ENCODE measurements at places on chromosomes 13 and 19. TPM values are rescaled to one million over a fixed set of nuclear protein-coding genes. Genes with fewer than 3 reads are reported as not detected.

Gene ZNF345
- 3.0 TPM for total RNA-seq

- peaks cover 8% of the 10 kb centered on the region for H3K27me3 ChIP-seq
- no peak overlapping the region for H3K4me3 ChIP-seq
- H3K27ac ChIP-seq, result no peak overlapping the region
- no peak for DNase-seq
- no peaks in the 10 kb centered on the region for H3K36me3 ChIP-seq
Observed at GRCh38 chr13:34179481-34179880, 361.5 kb downstream of the RFC3 start.

DNA sequence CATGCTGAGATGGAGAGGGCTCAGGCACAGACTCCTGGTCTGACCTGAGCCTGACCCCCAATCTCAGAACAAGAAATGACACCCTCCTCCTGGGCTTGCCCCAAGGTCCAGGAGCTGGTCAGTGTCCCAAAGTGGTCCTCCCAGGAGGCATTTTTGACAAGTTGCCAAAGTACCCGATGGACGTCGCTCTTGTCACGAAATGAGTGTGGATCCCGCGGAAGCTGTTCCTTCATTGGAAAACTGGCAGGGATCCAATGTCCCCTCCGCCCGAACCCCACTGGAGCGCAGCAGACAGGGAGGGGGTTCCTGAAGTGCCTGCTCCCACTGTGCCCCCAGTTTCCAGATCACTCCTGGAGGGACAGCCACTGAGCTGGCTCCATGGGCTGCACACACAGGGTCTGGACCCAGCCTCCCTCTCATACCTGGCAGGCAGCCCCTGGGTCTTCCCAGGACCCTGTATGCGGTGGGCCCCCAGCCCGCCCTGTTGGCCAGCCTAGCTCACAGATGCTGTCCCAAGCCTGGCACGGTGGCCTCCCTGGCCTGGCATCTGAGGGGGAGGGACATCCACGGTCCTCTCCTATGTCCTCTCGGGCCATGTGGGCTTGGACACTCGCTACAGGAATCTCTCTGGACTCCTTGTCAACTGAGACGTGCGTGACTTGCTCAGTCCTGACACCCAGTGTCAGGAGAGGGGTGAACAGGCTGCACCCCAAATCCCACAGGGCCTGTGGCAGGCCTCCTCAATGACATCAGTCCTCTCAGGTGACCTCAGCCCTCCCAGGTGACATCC, 12.8 kb upstream of the ZNF14 start:
- H3K4me1 ChIP-seq, result no peaks in the 10 kb centered on the region
- no peak overlapping the region for H3K4me3 ChIP-seq
- H3K36me3 ChIP-seq, result no peaks in the 10 kb centered on the region
- H3K27me3 ChIP-seq, result no peaks in the 10 kb centered on the region

- H3K36me3 ChIP-seq, result no peaks in the 10 kb centered on the region
- no peak for DNase-seq
- H3K4me1 ChIP-seq, result peaks cover 8% of the 10 kb centered on the region
- no peak overlapping the region for H3K4me3 ChIP-seq
Observed at GRCh38 chr19:952049-952679, 26.3 kb downstream of the ARID3A start.

- H3K36me3 ChIP-seq, result peaks cover 1% of the 10 kb centered on the region
- H3K27ac ChIP-seq, result no peak overlapping the region
- no peaks in the 10 kb centered on the region for H3K27me3 ChIP-seq
- no peak overlapping the region for H3K4me3 ChIP-seq
Observed at GRCh38 chr13:45787346-45787745, 64.2 kb downstream of the SIAH3 start.

DNA sequence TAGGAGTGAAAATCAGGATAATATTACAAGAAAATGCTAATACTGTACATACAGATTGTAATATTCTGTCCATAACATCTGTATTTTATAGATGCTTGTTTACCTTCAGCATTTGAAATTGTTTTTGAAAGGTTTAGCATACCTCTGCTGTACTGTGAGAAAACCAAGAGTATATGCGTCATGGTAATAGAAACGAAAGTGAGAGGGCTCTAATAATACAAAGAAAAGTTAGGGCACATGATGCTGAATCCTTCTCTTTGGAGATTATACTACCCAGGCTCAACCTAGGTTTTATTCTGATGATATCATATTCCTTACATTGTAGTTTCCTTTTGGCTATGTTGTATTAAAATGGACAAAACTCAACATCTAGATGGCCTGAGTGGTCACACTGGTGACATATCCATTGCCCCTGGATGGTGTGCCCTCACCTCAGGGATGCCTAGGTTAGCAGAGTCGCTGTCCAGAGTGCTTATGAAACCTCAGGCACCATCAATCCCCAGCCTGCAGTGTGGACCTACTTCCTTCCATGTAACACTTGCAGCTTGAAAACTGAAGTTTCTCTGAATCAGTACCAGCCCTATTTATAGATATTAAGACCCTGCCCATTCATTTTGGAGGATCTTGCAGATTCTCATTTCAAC, 253.7 kb downstream of the KCTD12 start:
- no peak for DNase-seq
- H3K27ac ChIP-seq, result no peak overlapping the region
- no peaks in the 10 kb centered on the region for H3K4me1 ChIP-seq
- H3K36me3 ChIP-seq, result no peaks in the 10 kb centered on the region
- H3K4me3 ChIP-seq, result no peak overlapping the region

GRCh38 chr13:75902166-75903104, 266.3 kb downstream of the LMO7 start:
- H3K27me3 ChIP-seq, result peaks cover 7% of the 10 kb centered on the region
- no peak overlapping the region for H3K27ac ChIP-seq
- no peaks in the 10 kb centered on the region for H3K4me1 ChIP-seq
- DNase-seq, result no peak
- H3K36me3 ChIP-seq, result no peaks in the 10 kb centered on the region

DNA sequence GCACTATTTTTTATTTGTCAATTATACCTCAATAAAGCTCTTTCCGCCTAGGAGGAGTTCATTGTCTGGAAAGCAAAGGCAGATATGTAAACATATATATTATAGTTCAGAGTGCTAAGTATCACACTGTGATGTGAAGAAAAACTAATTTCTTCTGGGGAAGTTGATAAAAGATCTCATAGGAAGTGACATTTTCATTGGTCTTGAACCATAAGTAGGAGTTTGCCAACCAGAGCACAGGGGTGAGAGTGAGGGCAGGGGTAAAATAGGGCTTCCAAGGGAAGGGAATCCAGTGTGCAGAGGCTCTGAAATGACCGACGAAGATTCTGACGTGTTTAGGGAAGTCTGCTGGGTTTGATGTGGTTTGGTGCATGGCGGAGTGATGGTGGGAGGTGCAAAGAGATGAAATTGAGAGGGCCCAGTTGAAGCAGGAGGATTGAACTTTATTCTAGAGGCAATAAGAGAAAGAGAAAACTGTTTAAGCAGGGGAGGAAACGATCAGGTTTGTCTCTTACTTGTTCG, 780 bp upstream of the GTF2F2 start:
- no peak overlapping the region for H3K4me3 ChIP-seq
- H3K4me1 ChIP-seq, result peaks cover 5% of the 10 kb centered on the region
- no peak overlapping the region for H3K27ac ChIP-seq
- no peaks in the 10 kb centered on the region for H3K27me3 ChIP-seq
- H3K36me3 ChIP-seq, result peaks cover 4% of the 10 kb centered on the region

GRCh38 chr19:51697169-51697776, 4.1 kb downstream of the SPACA6 start:
- no peak for DNase-seq
- no peak overlapping the region for H3K27ac ChIP-seq
- no peaks in the 10 kb centered on the region for H3K27me3 ChIP-seq
- peaks cover 3% of the 10 kb centered on the region for H3K36me3 ChIP-seq
